ENCODE measurements at places on chromosomes 2 and 18.

- DNase-seq: no peak
These were observed 5.7 kb upstream of the GCFC2 start for GRCh38 chr2:75716406-75716805.

- DNase-seq: peak; percentile 12
These were observed 162.1 kb downstream of the QPCT start for GRCh38 chr2:37506407-37507050.

GRCh38 chr2:55966401-55967118 is 43.0 kb upstream of the EFEMP1 start:
- DNase-seq: peak; percentile 24

GRCh38 chr2:191202881-191203397 is 42.3 kb upstream of the MYO1B start:
- DNase-seq: peak; percentile 13

DNA sequence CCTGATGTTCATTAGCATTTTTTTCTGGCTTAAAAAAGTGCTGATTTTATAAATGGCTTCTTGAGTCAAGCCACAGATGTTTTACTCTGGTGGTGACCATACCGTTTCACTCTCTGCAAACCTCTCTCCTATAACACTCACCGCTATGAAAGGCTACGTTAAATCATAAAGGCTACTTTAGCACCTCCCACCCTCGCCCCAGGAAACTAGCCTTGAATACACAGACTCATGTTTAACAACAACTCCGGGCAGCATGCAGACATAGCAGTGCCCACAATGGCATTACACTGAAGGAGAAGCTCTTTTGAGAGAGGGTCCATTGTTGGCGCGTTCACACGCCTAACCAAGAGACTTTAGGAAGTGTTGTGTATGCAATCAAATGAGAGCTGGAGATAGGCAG is 5.6 kb downstream of the MYT1L start:
- no peak for DNase-seq

- peak; percentile 88 for DNase-seq
These were observed 2.5 kb downstream of the CRIM1 start for GRCh38 chr2:36357847-36358659.

DNA sequence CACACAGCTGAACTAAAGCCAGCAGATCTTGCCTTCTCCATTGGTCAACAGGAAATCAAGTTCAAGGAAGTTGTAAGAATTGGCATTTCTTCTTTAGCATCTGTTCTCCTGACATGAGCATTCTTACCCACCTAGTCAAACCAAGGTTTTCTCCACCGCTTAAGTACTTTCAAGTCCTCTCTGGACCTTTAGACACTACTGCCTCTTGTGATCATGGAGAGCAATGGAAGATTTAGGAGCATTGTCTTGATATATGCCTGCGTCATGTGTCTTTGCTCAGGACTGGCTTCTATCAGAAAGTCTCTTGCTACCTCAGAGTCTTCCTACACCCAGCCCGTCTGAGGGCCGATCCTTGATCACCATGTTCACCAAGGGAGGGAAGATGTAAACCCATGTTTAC is 262.2 kb downstream of the PHLPP1 start:
- no peak for DNase-seq

DNA sequence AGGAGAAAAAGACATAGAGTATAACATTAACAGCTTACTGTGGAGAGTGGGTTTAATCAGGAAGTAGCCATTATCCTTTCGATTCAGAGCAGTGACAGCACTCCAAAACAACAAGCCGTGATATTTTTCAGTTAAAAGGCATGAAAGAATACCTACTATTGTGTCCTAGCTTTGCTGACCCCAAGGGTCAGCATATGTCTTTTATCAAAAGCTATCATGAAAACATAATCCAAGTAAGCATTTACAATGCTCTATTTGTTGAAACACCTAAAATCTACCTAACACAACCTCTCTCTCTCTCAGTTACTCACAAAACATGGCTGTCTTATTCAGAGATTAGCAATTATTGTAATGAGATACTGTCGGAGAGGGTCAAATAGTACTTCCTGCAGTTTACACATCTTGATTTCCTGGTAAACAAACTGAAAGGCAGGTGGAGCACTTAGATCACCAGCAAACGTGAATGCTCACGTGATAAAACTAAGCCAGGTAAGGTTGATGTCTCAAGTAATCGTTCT is 100.0 kb downstream of the BAZ2B start:
- DNase-seq: peak; percentile 59

DNA sequence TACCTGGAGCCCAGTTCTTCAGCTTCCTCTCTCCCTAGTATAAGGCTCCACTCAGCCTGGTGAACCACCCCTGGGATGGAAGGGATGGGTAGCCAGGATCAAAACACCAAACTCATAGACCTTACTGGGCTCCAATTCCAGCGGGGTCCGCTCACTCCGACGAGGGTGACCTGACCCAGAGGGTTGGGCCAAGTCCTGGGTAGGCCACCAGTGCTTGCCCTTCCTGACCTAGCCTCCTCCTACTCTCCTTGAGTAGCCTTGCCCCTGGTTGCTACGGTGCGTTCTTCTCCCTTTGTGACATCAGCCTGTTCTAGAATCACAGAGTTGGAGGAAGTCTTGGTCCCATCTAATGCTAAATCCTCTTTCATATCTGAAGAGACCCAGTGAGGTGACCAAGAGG is 537 bp upstream of the STAT4 start:
- no peak for DNase-seq

GRCh38 chr2:53460937-53461336 is 306.7 kb upstream of the CHAC2 start:
- no peak for DNase-seq

- peak; percentile 44 for DNase-seq
These were observed 400 bp downstream of the CCDC88A start for GRCh38 chr2:55419233-55419678.

- no peak for DNase-seq
These were observed 13.0 kb downstream of the YWHAQ start for GRCh38 chr2:9617749-9618148.

DNA sequence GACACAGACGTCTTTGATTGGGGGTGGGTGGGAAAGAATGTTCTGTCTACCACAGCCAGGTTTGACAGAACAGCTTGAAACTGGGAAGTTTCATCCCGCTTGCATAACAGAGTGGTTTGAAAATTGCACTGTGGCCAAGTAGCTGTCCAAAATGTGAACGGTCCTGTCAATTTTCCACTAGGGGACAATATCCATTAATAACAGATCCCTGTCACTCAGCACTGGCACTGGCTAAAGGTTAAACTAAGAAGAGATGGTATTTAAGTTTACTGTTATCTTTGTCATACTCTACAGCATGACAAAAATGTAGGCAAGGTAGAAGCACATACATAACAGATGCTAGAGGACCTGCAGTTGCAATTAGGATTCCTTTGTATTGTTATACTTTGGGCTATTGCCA is 55.6 kb upstream of the ACMSD start:
- peak; percentile 29 for DNase-seq

DNA sequence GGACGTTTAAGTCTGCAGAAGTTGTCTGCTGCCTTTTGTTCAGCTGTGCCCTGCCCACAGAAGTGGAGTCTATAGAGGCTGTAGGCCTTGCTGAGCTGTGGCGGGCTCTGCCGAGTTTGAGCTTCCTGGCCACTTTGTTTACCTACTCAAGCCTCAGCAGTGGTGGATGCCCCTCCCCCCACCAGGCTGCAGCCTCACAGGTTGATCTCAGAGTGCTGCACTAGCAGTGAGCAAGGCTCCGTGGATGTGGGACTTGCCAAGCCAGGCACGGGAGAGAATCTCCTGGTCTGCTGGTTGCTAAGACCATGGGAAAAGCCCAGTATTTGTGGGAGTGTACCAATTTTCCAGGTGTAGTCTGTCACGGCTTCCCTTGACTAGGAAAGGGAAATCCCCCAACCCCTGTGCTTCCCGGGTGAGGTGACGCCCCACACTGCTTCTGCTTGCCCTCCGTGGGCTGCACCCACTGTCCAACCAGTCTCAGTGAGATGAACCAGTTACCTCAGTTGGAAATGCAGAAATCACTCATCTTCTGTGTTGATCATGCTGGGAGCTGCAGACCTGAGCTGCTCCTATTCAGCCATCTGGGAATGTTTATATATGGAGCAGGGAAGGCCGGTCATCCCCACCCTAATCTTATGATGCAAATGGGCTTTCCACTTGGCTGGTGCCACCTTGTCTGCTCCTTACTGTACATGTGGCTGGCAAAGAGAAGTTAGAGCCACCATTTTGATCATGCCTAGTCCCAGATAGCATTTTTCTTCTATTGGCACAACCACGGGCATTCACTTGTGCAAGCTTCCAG is 156.9 kb upstream of the ITGA6 start:
- no peak for DNase-seq

Measured in astrocyte of the spinal cord (primary cell).